NCI-H187 treated with DMSO at 0.1 percent for 48 hours (cell line): ENCODE measurements at places on chromosomes 5 and 9.

GRCh38 chr9:33379666-33380389, 22.5 kb downstream of the AQP7 start:
- no peak for DNase-seq

- DNase-seq: no peak
Measured at GRCh38 chr5:178351221-178352034, 118.8 kb upstream of the PHYKPL start.

DNA sequence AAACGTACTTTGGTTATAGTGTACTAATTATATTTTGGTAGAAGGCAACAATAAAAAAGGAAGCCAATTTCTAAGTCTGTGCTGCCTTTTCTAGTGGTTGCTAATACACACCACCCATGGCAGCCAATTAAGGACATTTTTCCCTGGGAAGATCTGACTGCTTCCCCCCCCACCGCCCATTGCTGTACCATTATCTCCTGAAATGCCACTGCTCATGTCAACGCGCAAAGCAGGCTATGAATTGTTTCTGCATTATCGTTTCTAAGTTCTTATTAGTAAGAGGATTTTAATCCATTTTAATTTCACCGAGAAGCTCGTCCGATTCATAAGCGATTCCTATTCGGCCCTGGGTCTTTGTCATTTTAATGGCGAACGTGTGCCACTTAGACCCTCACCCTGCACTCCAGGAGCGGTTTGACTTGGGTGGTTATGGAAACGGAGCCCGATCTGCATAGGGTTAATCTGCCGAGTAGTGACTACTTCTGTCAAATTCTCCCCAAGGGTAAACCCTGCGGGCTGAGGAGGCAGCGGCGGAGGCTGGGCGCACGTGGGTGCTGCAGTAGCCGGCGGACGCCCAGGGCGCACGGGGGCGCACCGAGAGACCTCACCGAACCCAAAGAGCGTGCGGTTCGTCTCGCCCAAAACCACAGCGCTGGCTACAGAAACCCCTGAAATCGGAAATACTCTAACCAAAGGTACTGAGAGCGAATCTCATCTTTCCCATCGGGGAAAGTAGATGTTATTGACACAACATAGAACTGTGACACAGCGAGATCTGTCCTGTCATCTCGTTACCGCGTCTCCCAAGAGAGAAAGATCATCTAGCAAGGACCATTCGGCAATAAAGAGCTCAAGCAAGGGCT, 55.8 kb upstream of the SHC3 start:
- DNase-seq: no peak

DNA sequence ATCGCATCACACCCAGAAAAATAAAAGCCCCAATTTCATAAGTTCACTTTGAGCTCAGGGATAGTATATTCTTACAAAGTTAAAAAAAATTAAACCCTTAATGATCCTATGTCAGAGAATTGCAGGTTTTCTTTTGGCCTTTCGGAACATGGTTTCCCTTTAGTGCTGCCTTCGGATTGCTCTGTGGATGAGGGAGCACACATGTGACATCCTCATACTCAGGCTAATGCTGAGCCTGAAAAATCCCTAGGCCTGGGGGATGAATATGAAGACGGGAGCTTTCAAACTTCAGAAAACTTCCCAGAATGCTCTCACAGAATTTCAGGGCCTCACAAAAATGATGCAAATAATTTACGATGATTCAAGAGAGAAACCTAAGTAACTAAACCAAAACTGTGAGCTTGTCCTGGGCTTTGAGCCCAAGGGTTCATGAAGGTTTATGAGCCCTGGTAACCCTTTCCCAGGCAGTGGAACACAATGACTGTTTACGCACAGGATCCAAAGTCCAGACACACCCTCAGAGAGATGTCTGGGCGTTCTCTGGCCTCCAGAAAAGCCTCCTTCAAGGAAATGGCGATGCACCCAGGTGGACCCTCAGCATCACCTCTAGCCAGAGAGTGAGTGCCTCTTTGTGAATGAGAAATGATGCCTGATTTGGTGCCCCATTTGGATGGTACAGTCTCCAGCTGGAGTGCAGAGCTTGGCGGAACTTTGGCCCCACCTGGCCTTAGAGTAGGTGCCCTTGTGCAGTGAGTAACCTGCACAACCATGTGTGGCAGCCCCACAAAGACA, 145.4 kb downstream of the ENTREP1 start:
- no peak for DNase-seq

DNA sequence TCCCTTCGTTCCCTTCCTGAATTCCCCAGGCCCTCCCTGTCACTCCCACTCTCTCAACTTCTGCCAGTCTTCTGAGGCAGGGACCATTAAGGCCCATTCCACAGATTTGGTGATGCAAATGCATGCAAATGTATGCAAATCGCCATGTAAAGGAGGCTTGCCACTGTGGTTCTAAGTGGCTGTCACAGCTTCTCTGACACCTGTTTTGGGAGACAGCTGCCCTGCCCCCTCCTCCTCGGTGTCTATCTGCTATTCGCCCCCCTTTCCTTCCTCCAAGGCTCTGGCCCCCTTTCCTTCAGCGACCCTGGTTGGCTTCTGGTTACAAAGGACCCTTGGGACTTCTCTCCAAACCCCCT, 10.5 kb upstream of the ARAP3 start:
- no peak for DNase-seq

DNA sequence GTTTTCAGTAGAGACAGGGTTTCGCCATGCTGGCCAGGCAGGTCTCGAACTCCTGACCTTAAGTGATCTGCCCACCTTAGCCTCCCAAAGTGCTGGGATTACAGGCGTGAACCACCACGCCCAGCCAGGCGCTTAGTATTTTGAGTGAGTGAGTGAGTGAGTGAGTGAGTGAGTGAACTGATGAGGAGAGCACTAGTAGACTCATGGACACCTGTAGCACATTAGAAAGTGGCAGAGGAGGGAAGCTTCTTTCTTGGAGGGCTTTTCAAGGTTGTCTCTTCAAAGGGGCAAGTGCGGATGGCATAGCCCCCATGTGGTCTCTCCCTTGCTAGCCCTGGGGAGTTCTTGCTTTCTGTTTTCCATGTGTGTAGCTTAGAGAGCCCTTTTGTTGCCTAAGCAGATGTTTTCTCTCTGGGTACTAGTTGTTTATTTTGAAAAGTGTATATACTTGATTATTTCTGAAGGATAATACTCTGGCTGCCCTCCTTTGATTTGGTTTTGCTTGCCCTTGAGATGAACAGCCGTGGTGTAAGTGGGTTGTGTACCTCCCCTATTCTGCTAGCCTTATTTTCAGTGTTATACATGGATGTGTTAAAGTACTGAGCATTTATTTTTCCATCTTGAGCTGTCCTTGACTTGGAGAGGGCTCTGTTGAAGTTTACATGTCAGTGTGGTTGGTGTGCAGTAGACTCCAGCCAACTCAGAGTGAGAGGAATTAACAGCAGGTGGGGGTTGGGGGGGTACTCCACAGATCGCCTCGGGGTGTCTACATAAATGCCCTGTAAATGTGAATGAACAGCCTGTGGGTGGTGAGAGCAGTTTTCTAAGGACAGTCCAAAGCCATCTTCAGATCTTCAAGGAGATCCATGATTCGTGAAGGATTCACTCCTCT, 35.5 kb downstream of the PRRC2B start:
- no peak for DNase-seq

DNA sequence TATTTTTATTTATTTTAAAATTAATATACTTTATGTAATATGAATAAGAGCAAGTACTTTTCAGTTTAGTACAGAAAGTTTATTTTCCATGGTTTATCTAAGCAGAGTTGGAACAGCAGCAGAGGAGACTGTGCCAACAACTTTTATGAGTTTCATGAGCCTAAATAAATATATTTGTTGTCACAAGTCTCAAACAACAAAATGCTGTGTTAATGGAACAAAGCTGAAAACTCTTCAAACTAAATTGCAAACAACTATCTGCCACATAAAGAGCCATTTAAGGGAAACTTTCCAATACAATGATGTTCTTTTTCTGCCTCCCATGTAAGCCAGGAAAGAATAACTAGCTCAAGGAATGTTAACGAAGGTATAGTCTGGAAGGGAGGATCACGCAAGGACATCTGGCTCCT, 96.1 kb downstream of the FBN2 start:
- DNase-seq: no peak

- DNase-seq: no peak
Measured at GRCh38 chr9:69376651-69377050, 51.6 kb downstream of the ENTREP1 start.

DNA sequence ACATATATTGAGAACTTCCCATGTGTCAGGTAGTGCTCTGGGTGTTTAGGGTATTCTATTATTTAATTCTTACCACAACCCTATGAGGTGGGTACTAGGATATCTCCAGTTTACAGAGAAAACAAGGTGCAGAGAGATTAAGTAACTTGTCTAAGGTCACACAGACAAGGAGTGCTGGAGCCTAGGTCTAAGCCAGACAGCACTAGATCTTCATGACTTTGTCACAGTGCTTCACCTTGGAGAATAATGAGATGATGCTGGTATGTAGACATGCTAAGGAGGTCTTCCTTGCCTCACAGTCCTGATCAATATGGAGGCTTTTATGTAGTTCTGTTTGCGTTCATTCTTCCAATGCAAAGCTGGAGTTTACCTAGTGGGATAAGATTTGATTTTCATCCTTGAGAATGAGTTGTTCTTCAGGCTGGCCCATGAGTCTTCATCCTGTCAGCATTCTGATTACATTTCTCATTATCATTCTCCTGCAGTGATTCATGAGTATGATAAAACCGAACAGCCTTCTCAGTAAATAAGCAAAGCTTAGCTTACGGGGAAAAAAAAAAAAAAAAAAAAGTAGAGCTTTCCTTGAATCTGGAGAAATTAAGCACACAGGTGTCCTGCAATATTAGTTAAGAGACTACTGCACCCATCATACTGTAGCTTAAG, 176.3 kb downstream of the C9orf152 start:
- DNase-seq: no peak

- DNase-seq: no peak
Measured at GRCh38 chr5:72817671-72818266, 1.3 kb downstream of the TNPO1 start.

GRCh38 chr5:55081541-55081940, 20.9 kb upstream of the GZMA start:
- no peak for DNase-seq

GRCh38 chr5:65483546-65484346, 2.0 kb upstream of the ADAMTS6 start:
- DNase-seq: peak; percentile 45

DNA sequence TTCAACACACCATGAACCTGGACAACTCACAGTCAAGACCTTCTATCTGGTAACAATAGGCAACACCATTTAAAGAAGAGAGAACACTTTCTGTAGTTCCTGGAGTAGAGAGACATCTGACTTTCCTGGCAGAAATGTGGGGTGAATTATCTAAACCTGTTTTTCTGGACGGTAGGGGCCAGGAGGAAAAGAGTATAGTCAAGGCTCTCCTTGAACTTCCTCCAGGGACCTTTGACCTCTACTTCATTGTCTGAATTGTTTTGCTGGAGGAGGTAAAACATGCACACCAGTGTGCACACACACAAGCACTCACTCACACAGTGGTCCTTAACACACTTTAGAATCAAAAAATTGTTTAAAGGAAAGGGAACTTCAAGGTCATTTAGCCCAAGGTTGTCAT, 13.2 kb downstream of the S100Z start:
- DNase-seq: no peak

- DNase-seq: no peak
Measured at GRCh38 chr5:3584724-3585531, 10.7 kb upstream of the IRX1 start.

GRCh38 chr5:116153687-116154174, 68.9 kb downstream of the COMMD10 start:
- no peak for DNase-seq

DNA sequence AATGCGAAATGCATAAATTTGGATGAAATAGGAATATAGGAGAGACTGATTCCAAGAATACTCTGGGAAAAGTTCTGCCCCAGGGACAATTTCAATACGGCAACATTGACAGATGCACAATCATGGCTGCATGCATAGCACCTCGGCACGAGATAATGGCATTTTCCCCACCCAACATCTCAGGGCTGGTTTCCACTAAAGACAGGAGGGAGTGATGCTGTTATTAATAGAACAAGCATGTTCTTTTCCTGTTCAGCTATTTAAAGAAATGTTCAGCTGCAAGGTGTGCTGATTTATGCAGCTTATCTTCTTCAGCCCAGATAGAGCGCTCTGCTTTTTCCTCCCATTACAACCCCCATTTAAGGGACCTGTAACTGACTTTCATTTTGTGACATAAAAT, 740.2 kb downstream of the TLR4 start:
- no peak for DNase-seq

- DNase-seq: no peak
Measured at GRCh38 chr5:174555726-174556125, 168.7 kb upstream of the MSX2 start.

DNA sequence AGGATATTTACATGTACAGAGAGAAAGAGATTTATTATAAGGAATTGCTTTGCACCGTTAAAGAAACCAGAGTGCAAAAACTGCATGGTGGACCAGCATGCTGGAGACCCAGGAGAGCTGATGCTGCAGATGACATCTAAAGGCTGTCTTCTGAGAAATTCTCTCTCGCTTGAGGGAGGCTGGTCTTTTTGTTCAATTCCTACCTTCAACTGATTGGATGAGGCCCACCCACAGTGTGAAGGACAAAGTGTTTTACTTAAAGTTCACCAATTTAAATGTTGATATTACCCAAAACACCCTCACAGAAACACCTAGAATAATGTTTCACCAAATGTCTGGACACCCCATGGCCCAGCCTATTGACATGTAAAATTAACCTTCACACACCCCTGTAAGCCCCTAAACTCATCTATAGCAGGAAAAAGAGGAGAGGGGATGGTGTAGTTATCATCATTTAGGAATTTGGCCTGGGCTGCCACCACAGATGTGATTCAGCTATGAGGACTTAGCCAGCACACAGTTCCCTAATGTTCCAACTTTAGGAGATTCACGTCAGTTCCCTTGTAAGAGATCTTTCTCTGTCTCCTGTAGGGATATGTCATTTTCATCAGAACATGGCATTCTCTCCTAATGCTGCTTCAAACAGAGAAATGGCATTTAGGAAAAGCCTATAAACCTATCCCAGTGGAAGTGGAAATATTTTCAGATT, 358.2 kb upstream of the TLE4 start:
- DNase-seq: no peak

GRCh38 chr9:125966466-125966865, 219.3 kb downstream of the PBX3 start:
- no peak for DNase-seq

GRCh38 chr9:75239176-75239575, 150.9 kb downstream of the OSTF1 start:
- DNase-seq: no peak

GRCh38 chr5:124878583-124879342, 132.3 kb upstream of the ZNF608 start:
- no peak for DNase-seq

DNA sequence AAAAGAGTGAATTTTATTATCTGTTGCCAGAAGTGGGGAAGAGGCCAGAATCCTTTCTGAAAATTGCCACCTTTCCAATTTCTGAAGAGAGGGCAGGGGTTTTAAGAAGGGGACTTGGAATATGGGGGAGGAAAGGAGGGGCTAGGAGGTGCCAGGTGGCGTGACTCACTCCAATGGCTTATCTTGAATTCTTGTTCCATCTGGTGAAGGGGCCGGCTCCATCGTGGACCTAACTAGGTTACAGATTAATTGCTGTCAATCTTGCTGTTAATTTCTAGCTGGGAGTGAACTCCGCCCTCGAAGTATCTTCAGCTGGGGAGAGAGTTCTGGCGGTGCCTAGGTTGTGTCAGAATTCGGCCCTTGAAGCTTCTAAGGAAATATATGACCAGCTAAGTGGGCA, 138.7 kb downstream of the YTHDC2 start:
- no peak for DNase-seq
